ENCODE measurements at places on chromosomes 3 and 15.

DNA sequence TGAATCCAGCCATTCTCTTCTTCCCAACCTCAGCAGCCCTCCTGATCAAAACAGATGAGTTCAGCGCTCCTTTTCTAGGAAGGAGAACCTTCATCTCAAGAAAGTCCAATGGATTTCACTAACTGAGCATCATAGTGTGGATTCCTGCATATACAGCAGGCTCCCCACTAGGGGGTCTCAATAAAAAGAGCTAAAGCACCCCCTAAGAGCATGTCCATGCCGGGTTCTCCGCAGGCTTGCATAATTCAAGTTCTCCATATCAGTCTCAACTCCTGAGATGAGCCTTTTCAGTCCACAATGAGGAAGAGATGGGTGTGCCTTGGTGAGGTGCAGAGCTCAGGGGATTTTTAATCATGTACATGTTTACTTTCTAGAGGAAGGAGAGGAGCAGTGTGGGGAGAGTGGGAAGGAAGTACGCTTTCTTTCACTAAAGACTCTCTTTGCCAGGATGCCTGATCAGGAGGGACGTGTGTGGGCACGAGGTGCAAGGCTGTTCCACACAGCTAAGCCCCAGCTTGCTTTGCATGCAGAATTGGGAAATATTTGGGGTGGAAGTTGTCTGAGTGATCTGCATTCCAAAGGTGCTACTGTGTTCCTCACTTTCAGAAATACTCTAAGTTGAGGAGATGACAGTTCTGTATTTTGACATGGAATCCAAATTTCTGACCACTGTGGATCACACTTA lies 563.5 kb downstream of the OCA2 start:
- no peak for DNase-seq

GRCh38 chr15:90839187-90840071 lies 29.0 kb upstream of the FURIN start:
- DNase-seq = no peak

GRCh38 chr3:112627419-112627818 lies 13.5 kb downstream of the CCDC80 start:
- DNase-seq = no peak

DNA sequence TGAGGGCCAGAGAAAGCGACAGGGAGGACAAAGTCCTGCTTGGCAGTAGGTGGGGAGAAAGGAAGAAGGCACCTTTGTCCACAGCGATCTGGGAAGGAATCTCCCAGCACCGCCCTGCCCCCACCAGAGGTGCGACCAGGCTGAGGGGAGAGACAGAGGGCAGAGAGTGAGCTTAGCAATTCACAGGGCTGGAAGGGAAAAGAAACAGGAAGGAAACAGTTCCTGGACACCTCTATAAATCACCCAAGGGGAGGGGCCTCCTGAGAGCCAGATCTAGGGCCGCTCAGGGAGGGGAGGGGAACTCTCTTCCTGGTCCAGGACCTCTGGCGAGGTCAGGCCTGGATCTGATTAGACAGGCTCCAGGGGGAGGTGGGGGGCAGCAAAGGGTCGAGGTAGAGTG lies 35.4 kb downstream of the RNU5B-1 start:
- no peak for DNase-seq

- no peak for DNase-seq
Observed at GRCh38 chr15:96505014-96505413, 174.5 kb downstream of the NR2F2 start.

DNA sequence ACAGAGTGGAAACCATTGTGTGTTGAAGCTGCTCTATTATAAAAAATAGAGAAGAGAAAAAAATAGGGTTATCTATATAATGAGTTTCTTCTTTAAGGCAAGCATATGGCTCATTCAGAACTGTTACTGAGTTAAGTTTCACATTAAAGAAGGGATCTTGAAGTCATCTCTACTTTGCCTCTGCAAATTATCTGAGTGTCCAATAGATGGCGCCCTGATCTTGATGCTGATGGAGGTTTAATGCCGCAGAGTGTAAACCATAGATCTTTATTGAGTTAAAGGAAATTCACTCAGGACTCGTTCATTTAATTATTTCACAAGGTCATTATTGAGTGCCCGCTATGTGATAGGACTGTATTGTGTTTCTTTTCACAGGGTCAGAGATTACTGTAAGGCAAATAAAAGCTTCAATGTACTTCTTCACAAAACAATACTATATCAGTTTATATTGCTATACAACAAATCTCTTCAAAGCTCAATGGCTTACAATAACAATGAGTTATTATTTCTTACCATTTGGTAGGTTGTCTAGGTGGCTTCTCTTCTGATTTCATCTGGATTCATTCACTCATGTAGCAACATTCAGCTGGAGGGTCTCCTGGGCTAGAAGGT lies 171.4 kb downstream of the NSUN3 start:
- DNase-seq = peak; percentile 7

DNA sequence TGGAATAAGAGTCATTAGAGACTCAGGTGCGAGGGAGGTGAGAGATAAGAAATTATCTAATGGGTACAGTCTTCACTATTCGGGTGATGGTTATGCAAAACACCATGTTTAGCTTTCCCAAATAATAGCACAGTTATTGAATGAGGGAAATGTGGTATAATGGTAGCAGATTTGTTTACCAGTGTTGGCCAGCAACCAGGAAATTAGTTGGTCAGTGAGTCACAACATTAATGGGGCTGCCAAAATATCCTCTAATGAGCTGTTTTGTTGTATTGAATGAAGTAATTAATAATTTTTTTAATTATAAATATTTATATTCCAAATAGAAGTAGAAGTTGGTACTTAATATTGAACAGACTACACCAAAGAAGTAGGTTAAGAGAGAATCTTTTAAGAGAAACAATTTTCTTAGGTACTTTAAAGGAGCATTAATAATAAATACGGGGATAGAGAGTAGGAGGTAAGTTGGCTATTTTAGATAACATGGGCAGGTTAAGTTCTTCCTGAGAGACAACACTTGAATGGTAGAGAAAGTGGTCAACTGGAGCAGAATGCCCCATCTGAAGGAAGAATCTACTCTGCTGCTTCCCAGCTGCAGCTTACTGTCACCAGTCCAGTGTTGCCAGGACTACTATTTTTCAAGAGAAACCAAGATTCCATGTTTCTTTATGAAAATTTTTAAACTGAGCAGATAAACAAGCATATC lies 218.8 kb downstream of the UBE2E2 start:
- DNase-seq = no peak

GRCh38 chr15:22959321-22960101 lies 20.7 kb downstream of the CYFIP1 start:
- no peak for DNase-seq

DNA sequence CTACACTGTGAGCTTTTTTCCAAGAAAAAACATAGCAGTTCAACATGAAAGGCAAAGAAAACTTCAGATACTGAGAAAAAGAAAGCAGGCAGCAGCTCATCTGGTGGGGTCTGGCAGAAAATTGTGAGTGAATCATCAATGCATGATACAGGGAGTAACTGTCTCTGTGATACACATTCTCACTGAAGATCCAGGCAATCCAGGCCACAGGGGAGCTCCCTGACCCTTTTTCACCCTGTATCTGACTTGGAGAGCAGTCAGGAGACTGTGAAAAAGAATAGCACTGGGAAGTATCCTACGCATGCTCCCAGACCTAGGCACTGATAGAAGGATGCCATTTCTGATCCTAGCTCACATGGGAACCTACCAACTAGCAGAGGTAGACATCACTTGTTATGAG lies 269.8 kb downstream of the MBNL1 start:
- no peak for DNase-seq

DNA sequence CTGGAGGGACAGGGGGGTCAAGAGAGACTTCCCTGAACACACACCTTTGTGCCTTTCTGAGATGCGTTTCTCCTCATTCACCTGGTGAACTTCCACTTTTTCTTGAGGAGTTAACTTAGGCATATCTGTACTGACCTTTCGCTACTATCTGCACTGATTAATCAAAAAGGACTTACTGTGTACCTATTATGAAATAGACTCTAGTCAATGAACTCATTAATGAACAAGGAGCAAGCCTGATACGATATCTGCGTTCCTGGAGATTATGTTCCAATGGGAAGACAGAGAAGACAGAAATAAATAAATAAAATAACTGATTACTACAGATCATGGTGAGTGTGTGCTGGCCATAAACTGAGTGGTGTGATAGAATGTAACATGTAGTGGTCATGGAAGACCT lies 157.2 kb upstream of the TBL1XR1 start:
- DNase-seq = no peak

DNA sequence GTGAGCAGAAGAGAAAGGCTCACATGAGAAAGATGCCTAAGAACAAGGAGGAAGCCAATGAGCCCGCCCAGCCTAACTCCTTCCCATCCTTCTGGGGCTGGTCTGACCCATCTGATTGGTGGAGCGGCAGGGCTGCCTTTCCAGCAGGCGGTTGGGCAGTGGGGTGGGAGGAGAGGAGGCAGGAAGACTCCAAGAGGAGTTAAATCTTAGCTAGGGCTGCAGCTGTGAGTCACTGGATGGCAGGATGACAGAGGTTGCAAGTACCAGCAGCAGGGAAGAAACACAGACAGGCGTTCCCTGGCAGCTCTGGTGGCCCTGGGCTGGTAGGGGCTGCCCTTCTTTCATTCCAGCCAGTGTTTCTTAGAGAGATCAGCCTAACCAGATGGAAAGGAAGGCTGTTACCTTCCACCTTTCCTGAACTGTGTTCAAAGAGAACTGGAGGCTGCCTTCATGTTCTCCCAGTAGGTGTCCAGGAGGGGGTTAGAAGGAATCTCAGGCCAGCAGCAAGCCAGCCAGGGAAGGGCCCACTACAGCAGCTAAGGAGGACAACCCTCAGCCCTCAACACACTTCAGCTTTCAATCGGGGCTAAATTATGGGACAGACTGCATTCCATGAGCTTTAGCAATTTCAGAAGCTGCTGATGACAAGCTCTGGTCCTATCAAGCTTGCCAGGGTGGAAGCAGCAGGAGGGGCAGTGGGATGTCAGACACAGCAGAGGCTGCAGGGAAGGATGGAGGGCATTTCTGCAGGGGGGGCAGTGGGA lies 50.3 kb downstream of the CHSY1 start:
- DNase-seq = peak; percentile 90

- no peak for DNase-seq
Observed at GRCh38 chr15:29449136-29449535, 179.5 kb upstream of the NSMCE3 start.

DNA sequence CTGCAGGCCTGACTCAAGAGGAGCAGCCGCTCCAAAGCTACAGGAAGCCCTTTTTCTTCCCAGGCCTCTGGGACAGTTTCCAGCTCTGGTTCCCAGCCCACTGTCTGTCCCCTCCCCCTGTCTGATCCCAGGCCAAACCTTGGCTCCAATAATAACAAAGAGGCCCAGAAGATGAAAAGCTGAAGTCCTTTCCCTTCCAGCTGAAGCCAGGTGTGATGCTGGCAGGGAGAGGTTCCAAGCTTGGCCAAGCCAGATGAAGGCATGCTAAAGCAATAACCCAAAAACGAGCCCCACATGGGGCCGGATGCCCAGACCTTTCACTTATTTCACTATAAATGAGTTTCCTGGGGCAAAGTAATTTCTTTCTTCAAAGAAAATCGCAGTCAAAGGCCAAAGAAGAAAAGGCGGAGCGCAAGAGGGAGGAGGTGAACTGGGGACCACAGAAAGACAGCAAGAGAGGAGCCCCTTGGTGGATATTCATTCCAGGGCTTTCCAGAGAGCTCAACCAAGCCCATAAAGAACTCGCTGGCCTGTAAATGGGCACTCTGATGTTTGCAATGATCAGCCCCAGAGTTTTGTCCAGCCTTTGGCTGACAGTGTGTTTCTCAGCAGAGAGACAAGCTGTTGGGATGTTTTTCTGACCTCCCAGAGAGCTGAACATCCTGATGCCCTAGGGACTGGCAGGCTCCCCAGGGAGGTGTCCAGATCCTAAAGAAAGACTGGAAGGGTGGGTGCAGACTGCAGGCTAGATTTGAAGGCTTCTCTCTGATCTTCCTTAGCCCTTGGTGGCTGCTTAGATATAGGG lies 157.6 kb downstream of the UACA start:
- peak; percentile 62 for DNase-seq

DNA sequence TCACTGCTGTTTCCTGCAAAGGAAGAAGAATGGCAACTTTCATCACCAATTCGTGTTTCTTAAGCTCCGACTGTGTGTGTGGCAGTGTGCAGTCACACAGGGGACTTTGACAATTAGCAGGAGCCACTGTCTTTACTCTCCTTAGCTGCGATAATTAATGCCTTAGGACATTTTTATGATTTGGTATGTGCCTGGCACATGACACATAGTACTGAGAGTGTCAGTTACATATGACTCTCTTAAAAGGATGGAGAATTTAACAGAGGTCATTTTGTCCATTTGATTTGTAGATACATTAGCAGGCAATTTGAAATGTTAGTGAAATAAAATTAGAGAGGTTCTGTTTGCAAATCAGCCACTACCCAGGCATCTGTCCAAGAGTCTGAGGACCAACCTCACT lies 128.9 kb upstream of the VEPH1 start:
- DNase-seq = no peak

- no peak for DNase-seq
Observed at GRCh38 chr15:100229181-100230163, 112.3 kb downstream of the ADAMTS17 start.

- DNase-seq = no peak
Observed at GRCh38 chr3:119809249-119810017, 27.5 kb downstream of the NR1I2 start.

- no peak for DNase-seq
Observed at GRCh38 chr3:41178576-41178975, 20.7 kb upstream of the CTNNB1 start.

GRCh38 chr3:161818106-161818505 lies 321.5 kb downstream of the OTOL1 start:
- DNase-seq = no peak

- DNase-seq = no peak
Observed at GRCh38 chr3:139935016-139935865, at the start of gene CLSTN2. TSS of gene CLSTN2 (plus strand) at chr3:139935185.
